NCI-H1694 treated with DMSO at 0.1 percent for 48 hours (cell line): ENCODE measurements at places on chromosomes 3 and 15.

DNA sequence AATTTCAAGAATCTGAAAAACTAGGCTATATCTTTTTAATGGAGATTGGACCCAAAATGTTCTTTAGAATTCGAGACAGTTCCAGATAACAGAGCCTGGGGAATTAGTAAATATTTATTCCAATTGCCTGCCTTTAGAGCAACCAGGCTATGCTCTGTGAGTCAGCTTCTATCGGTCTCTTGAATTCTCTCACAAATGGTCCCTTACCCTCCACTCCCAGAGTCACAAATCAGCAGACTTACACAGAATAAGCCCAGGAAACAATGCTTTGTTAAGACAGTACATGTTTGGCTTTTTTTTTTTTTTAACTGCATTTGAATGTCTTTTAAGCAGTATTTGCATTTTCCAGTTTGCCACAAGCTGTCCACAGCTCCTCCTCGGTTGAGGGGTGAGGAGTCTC lies 460.7 kb upstream of the CBLB start:
- DNase-seq: no peak

DNA sequence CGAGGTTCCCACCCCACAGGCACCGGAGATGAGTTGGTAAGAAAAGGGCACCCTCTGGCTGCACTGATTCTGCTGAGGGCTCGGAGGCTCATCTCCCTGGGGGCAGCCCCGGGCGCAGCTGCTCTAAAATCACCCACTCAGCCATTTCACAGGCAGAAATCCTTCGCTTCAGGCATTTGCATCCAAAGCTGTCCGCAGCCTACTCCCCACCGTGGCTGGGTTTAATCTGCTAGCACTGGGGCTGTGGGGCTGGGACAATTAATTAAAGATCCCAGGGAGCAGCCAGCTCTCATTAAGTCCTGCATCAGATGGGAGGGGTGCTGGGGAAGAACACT lies 104.3 kb upstream of the PRR20G start:
- DNase-seq: no peak

DNA sequence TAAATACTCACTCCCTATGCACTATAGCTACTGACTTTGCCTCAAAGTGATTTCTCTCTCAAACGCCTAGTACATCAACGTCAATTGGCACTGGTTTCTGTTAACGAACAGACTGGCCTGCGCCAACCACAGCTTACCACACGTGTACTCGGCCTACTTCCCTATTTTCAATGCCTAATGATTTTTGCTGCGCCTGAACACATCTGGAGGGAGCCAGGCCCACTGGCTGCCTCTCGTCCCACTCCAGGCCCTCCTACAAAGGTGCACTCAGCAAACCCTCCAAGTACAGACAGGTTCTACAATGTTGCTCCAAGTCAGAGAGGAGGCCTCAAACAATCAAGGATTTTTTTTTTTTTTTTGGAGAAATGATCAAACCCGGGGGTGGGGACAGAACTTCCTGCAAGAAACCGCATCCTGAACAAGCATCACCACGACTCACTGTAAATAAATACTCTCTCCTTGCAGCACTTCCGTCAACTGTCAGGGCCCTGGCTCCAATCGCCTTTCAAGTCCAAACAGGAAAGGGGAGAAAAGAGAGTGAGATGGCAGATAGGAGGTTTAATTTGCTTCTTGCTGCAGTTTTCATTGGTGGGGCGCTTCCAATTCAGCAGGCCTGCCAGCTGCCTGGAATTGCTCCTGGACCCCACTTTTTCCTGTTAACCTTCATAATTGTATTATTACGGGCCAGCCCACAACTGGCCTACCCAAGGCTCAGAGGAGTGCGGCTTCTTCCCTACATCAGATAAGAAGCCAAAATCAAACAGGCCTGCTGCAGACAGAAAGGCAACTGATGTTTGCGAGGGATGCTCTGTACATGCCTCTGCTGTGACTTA lies 139.3 kb downstream of the FOXP1 start:
- no peak for DNase-seq

GRCh38 chr3:189826566-189826965 lies 195.4 kb downstream of the TP63 start:
- no peak for DNase-seq

- DNase-seq: no peak
Observed at GRCh38 chr3:182058488-182058887, 346.8 kb downstream of the SOX2 start.

DNA sequence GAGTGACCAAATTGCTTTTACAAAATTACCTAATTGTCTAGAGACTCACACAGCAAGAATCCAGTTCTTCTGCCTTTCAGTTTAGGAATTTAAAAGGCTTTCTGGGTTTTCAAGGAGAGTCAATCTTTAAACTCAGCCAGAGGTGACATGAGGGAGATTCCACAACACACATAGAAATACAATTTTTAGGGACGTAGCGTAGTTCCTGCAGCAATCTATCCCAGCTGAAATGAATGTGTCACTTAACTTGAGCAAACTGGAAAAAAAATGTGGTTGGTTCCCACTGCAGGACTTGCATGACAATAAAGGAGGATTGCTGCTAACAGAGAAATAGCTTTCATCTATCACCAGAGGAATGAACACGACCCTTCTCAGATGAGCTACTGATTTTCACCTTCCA lies 269.7 kb downstream of the OTOL1 start:
- DNase-seq: no peak

DNA sequence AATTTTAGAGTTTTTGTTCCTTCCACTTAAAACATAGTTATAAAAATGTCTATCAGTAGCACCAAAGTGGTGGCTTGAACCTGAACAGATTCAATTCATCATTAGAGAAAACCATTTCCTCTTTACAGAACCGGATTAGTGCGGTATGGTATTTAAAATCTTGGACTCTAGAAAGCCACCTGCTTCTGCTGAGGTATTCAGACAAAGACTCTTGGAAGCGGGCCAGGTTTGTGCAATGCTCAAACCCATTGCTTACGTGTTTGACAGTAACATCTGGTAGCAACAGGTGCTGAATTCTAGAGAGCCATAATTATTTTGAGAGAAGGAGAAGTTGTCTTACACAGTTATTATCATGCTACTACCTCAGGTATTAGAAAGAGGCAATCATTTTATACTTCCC lies 290.5 kb downstream of the NAALADL2 start:
- DNase-seq: peak; percentile 82
